ENCODE measurements at places on chromosomes 7 and 10.

DNA sequence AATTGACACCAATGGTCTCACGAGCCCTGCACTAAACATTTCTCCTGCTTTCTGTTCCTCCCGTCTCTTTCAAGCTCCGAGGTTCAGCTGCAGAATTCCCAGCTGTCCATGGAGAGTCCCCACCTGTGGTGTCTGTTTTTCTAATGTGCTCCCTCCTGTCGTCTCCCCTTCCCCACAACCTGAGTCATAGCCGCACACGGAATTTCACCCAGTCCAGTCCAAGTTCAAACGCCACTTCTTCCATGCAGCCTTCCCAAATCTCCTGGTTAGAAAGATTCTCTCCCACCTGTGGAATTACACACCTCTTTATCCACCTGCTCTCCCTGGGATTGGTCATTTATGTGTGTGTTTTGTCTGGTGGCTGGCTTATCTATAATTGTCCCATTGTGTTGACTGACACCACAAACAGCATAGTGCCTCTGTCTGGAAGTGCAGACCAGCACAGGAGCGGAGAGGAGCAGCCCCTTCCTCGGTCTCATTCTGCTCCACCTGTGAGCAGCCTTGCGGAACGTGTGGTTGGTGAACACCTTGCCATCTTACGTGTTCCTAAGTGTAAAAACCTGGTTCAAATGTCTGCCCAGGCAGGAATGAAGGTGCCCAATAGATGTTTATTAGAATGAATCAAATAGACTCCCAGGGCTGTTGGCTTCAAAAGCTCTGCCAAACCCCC, 3.3 kb upstream of the DIP2C start:
- DNase-seq: no peak

- DNase-seq: no peak
These were observed 61.6 kb upstream of the PHF14 start for GRCh38 chr7:10912077-10912476.

DNA sequence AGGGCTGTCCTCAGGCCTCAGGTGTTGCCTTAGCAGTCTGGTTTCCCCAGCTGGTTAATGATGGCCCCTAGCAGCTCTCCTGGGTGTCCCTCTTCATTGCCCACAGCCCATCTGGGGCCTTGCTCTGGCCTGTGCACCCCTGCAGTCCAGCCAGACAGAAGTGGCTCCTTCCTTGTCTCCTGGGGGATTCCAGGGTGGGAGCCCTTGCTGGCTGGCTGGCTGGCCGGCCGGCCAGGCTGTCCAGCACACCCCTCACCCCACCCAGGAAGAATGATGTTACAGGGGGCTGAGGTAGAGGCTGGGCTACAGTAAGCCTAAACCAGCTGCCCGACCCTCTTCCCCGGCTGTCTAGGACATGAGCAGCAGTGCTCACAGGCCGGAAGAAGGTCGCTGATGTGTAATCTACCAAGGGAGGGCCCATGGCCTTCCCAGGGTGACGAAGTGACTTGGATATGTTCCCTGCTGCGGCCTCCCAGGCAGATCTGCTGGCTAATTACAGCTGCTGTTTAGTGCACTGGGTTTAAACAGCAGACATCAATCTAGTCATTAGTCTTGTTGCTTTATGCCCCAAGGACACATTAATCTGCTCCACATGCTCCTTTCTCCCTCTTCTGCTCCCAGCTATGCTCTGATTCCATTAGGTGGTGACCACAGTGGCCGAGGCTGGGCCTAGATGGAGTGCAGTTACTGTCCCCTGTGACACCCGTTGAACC, 53.8 kb upstream of the LRRC4 start:
- DNase-seq: no peak

GRCh38 chr10:17431871-17432311, 22.5 kb downstream of the ST8SIA6 start:
- no peak for DNase-seq

- DNase-seq: no peak
These were observed 43.5 kb downstream of the ELMO1 start for GRCh38 chr7:37405128-37405527.

DNA sequence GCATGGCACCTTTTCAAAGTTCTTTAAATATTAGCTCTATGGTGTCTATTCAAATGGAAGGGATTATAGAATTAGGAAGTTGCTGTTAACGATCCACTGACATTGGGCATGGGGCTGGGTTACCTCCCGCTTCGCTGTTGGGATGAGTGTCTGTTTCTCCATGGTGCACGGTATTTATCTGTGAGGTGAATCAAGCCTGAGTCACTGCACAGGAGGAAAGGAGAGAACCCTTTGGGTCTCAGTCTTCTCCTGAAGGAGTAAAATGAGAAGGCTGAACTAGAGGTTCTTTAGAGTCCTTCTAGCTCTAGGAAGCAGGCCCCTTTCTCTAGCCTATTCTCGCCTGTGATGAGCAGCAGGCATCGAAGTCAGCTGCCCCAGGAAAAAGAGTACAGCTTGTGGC, 7.3 kb downstream of the JCAD start:
- no peak for DNase-seq

DNA sequence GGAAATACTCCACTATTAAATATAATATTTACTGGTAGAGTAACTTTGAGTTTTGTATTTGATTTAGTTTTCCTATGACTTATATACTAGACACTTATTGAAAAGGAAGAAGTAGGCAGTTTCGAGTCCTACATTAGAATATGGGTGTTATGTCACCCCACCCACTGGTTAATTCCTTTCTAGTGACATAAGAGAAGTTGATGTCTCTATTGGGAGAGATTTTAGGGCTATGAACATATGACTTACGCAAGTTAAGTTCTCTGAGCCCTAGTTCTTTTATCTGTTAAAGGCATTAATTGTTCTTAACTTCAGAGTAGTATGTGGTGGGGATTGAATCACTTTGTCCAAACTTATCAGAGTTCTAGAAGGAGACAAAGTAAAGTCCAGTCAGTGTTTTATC, 30.5 kb downstream of the CPED1 start:
- no peak for DNase-seq

GRCh38 chr10:84329196-84329611, 815 bp downstream of the CCSER2 start:
- DNase-seq: peak; percentile 26

DNA sequence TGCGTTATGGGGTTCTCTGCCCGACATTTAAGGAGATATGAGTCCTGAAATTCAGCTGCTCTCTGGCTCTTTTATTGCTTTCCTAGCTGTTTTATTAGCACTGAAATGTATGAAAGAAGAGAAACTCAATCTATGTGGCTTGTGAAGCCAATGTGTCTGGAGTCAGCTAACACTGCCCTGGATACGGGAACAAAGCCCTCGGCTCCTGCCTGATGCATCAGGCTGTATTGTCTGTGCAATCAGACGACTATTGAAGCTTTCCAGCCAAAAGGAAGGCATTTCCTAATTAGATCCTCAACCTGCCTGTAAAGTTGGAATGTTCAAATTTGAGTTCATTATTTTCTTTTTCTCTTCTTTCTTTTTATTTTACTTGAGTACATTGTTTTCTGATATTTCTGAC, 22.0 kb upstream of the TM9SF3 start:
- DNase-seq: no peak

- no peak for DNase-seq
These were observed 23.7 kb downstream of the FGF8 start for GRCh38 chr10:101752241-101752640.

DNA sequence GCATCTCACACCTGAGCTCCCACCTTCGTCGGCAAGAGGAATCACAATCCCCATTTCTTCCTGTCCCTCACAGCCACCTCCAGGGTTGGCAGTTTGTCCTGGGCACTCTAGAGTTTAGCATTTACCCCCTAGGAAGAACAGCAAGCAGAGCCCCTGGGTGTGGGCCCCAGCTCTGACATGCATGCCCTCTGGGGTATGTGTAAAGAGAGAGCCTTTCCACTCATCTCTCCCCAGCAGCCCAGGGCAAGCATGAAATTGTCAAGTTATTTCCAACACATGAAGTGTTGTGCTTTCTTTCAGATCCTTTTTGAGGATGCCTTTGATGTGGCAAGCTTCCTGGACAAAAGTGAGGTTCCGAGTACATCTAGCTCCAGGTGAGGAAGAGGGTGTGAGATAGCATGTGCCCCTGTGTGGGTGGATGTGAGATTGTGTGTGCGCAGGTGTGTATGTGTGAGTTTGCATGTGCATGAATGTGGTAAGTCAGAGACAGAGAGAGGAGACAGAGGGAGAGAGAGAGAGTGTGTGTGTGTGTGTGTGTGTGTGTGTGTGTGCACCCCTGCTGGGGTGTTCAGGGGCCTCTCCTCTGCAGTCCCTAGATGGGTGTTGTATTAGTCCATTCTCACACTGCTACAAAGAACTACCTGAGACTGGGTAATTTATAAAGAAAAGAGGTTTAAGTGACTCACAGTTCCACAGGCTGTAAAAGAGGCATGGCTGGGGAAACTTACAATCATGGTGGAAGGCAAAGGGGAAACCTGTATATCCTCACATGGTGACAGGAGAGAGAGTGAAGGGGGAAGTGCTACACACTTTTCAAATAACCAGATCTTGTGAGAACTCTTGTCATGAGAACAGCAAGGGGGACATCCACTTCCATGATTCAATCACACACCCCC, 18.1 kb downstream of the STRA8 start:
- no peak for DNase-seq

- DNase-seq: no peak
These were observed 1.5 kb downstream of the ADGRA1 start for GRCh38 chr10:133088956-133089800.

DNA sequence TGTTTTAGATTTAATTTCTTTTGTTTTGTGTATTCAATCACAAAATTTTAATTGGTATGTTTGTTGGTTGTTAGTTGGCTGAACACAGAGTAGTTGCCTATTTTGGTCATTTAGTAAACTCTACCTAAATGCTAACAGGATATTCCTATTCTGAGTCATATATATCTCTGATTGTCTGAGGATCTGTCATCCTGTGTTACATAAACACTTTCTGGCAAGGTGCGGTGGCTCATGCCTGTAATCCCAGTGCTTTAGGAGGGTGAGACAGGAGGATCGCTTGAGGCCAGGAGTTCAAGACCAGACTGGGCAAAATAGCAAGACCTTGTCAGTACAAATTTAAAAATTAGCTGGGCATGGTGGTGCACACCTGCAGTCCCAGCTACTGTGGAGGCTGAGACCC, 178.6 kb downstream of the PLCE1 start:
- no peak for DNase-seq

DNA sequence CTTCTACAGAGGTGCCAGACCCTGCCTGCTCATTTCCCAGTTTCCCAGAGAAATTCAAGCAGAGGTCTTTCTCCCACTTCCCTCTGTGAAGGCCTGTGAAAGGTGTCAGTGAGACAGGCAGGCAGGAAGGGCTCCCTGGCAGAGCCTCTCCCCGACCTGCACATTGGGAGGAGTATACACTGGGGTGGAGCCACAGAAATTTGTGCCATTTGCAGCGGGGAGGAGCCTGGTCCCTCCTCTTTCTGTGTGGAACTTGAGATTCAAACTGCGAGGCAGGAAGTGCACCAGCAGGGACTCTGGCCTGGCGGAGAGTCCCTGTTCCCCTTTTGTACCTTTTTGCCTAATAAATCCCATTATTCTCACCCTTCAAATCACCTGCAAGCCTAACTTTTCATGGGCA, 54.6 kb upstream of the OPN4 start:
- no peak for DNase-seq

DNA sequence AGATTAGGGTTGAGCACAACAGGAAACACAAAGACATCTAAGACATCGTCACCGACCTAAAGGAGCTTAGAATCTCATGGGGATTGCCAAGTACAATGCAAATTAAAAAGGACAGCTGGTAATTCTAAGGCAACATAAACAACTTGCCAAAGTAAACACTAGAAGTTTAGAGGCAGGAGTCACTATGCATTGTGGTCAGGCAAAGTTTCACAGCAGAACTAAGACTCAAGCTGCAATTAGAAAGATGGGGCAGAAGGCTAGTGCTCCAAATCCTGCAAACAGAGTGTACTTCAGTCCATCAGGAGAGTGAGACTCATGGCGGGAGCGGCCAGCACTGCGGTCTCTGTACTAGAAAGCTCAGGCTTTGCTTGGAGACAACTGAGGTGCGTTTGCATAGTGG, 52.7 kb downstream of the HIPK2 start:
- DNase-seq: no peak

DNA sequence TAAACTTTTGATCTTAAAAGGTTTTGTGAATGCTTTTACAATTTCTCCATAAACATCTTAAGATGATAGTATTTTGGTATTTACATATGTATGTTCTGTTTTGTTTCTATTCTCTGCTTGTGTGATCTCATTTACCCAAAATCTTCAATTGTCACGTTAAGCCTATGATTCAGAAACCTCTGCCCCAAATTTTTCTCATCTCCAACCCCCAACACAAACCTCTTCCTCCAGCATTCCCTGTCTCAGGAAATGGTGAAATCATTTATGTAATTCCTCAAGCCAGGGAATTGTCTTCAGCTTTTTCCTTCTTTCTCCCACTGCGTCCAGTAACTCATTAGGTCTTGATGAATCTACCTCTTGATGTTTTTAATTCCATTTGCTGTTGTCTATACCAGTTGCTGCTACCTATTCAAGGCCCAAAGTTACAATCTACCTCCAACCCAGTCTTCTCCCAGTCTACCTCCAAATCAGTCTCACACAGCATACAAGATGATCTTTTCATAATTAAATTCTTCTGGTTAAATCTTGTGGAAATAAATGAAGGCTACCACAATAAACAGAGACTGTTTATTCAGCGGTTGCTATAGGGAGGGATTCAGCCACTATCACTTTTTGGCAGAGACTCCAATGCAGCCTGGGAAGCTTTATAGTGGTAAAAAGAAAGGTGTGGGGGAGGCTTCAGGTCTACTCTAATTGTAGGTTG, 5.8 kb downstream of the CFAP69 start:
- DNase-seq: no peak

GRCh38 chr10:122232769-122233168, 38.3 kb upstream of the BTBD16 start:
- no peak for DNase-seq

DNA sequence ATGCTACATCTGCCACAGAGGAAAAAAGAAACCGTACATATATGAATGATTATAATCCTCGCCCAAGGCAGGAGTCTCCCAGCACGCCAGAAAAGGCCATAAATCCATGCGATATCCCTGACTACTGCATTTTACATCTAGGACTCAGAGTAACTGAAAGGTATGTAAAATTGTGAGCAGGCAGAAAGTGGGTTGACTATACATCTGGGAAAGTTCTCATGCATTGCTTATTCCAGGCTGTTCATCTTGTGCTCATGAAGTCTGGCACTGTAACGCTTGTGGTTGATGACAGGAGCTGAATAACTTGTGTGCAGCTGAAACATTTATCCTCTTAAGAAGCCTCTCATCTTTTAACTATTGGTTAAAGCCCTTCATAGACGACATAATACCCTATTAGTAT, 193.4 kb upstream of the STEAP4 start:
- DNase-seq: no peak

- DNase-seq: no peak
These were observed 59.4 kb downstream of the USP6NL start for GRCh38 chr10:11551916-11552602.

GRCh38 chr7:108270385-108271015, 140.3 kb upstream of the LAMB4 start:
- DNase-seq: no peak

Data from NCI-H526 treated with DMSO at 0.1 percent for 48 hours (cell line).